ENCODE measurements at places on chromosomes 4 and X. TPM values are rescaled to one million over a fixed set of nuclear protein-coding genes. Genes with fewer than 3 reads are reported as not detected.

- DNase-seq: no peak
These were observed 155.6 kb downstream of the CBR4 start for GRCh38 chr4:168854350-168854921.

- DNase-seq: peak; percentile 25
These were observed 577.9 kb upstream of the ZFP42 start for GRCh38 chr4:187417721-187418120.

DNA sequence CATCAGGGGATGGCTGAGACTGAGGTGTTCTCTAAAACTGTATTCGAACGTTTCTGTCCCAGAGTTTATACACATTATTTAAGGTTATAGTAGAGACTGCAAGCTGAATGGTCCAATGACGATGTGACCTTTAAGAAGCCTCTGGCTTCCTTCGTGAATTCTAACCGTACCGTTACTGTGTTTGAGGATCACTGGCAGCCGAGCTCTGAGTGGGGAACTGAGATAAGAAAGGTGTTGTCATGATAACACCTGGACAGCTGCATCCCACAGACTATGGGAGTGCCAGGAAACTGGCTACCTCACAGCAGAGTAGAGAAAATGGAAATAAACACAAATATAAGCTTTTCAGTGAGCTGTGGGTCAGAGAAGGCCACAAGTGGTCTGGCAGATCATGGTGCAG lies 59.0 kb downstream of the HMGB2 start:
- no peak for DNase-seq

- peak; percentile 69 for DNase-seq
These were observed 318.6 kb downstream of the OPHN1 start for GRCh38 chrX:68114573-68115129.

DNA sequence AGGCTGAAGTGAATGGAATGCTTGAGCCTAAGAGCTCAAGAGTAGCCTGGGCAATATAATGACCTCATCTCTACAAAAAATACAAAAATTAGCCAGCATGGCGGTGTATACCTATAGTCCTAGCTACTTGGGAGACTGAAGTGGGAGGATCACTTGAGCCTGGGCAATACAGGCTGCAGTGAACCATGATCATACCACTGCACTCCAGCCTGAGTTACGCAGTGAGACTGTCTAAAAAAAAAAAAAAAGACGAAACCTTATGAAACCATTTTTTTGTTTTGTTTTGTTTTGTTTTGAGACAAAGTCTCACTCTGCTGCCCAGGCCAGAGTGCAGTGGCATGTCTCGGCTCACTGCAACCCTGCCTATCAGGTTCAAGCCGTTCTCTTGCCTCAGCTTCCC lies 36.9 kb downstream of the TLR10 start:
- DNase-seq: no peak

GRCh38 chr4:108185252-108185651 lies 16.5 kb upstream of the LEF1 start:
- no peak for DNase-seq

GRCh38 chrX:6885396-6885795 lies 262.1 kb upstream of the STS start:
- no peak for DNase-seq

- no peak for DNase-seq
These were observed 132.5 kb downstream of the APBB2 start for GRCh38 chr4:41081847-41082246.

DNA sequence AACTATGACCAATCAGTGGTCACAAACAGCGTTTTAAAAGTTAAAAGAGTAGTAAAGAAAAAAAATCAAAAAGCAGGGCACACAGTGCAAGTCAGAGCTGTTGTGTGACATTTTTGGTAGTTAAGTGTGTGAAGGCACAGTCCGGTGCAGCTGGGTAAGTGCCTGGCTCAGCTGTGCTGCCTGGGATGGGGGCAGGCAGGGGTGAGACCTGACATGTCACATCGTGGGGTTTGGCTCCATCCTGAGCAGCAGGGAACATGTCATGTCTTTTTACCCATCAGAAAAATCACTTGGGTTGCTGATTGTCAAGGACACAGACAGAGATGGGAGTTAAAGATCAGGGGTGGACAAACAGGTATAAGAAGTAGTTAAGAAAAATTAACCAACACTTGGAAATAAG lies 125.1 kb downstream of the NSUN7 start:
- DNase-seq: no peak

- peak; percentile 26 for DNase-seq
These were observed 151.4 kb upstream of the STX18 start for GRCh38 chr4:4693258-4693657.

DNA sequence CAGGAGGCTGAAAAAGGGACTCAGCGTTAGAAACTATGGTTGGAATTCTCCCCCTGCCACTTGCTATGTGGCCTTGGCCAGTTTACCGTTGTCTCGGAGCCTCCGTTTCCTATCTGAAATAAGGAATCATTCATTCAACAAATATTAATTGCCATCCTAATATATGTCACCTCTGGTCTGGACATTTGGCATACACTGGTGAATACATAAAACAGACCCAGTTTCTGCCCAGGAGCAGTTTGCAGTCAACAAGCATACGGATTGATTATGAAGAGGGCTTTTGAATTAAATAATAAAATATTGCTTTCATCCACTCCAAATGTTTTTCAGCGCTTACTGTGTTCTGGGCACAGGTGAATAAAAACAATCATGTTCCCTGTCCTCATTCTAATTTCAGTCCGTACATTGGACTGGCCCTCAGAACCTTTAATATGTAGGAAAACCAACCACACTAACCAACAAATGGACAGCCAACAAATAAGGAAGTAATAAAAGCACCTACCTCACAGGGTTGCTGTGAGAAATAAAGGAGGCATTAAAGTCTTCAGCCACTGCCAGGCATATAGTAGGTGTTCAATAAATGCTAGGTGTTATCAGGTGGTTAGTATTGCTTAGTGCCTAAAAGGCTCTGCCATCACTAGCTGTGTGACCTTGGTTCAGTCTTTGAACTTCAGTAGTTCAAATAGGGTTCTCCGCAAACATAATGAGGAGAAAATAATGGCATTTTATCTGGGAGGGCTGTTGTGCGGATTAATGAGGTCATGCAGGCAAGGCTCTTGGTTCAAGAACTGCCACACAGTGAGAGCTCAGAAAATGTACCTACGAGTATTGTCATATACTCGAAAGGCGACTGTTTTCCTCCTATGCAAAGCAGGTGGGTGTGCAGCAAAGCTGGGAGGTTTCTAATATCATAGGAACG lies 7.3 kb upstream of the GSX2 start:
- DNase-seq: no peak

DNA sequence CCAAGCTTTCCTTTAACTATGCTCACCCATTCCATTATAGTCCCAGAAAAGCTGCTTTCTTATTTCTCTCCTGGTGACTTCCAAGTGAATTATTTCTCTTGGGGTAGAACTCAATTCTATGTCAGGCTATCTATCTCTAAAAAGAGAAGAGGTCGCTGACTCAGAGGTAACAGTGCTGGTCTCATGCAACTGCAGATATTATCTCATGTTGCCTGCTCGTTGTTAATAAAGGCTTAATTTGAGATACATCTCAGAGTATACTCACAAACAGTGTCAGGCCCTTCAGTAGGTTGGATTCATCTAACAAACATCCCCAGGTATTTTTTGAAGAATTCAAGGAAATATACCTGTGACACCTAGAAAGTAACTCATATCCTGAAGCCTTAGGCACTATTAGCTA lies 2.7 kb downstream of the TMEM154 start:
- peak; percentile 37 for DNase-seq

DNA sequence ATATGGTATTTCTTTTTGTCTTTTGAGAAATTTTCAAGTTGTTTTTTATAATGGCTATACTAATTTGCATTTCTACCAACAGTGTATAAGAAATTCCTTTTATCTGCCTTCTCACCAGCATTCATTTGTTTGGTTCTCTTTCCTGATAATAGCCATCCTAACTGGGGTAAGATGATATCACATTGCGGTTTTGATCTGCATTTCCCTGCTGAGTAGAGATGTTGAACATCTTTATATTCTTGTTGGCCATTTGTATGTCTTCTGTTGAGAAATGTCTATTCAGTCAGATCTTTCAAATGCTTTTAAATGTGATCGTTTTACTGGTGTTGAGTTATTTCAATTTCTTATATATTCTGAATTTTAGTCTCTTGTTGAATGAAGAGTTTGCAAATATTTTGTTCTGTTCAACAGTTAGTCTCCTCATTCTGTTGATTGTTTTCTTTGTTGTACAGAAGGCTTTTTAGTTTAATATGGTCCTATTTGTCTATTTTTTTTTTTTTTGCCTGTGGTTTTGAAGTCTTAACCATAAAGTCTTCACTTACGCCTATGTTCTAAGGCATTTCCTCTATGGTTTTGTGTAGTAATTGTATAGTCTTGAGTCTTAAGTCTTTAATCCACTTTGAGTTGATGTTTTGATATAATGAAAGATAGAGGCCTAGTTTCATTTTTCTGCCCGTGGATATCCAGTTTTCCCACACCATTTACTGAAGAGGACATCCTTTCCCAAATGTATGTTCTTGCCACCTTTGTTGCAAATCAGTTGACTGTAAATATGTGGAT lies 1566.9 kb downstream of the STIM2 start:
- DNase-seq: no peak

GRCh38 chrX:87006561-87006960 lies 511.0 kb upstream of the KLHL4 start:
- no peak for DNase-seq

- DNase-seq: no peak
These were observed 16.8 kb downstream of the MEPE start for GRCh38 chr4:87849612-87850011.

- no peak for DNase-seq
These were observed 45.1 kb upstream of the CDX4 start for GRCh38 chrX:73401591-73402266.

DNA sequence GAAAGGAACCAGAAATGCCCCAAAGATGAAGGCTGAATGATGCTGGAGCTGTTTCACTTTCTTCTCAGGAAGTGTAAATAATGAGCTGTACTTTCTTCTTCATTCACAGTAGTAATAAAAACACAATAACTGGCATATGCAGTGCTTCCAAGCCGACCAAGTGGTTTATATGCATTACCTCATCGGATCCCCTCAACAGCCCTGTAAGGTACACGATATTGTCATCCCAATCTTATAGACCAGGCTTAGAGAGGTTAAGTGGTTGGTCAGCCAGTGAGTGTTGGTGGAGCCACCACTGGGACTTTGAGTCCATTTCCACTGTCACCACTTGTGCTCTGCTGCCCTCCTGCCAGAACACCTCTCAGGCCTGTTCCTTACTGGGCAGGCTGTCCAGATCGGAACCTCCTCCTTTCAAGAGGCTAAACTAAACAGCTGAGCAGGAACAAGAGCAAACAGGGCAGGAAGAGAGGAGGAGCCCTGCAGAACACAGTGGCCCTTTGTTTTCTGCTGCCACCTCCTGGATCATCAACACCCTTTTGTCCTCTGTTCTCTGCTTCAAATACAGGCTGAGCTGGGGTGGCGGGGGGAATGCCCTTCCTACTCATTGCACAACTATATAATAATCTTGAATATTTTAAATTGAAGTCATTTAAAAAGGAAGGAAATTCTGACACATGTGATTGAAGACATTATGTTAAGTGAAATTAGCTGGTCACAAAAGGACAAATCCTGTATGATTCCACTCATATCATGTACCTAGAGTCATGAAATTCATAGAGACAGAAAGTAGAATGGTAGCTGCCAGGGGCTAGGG lies 112.5 kb upstream of the ATP6AP2 start:
- DNase-seq: peak; percentile 69

- no peak for DNase-seq
These were observed 4.6 kb upstream of the SOWAHD start for GRCh38 chrX:119753639-119754257.

DNA sequence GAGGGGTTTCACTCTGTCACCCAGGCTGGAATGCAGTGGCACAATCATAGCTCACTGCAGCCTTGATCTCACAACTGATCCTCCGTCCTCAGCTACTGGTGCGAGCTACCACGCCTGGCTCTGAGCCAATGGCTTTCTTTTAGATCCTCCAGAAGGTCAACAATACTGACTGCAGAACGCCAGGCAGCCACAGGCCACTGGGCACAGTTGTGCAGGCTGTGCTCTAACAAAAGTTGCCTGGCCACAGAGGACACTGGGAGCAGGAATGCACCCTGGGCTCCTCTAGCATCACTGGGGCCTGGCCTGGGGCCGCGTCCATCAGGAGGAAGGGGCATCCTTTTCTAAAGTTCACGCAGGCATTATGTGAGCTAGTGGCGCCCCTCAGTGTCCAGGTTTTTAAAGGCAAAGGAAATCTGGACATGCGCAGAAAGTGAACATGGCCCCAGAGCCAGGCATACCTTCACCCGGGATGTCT lies 14.9 kb upstream of the PORCN start:
- no peak for DNase-seq

GRCh38 chr4:83552083-83552482 lies 16.2 kb downstream of the GPAT3 start:
- peak; percentile 93 for DNase-seq

DNA sequence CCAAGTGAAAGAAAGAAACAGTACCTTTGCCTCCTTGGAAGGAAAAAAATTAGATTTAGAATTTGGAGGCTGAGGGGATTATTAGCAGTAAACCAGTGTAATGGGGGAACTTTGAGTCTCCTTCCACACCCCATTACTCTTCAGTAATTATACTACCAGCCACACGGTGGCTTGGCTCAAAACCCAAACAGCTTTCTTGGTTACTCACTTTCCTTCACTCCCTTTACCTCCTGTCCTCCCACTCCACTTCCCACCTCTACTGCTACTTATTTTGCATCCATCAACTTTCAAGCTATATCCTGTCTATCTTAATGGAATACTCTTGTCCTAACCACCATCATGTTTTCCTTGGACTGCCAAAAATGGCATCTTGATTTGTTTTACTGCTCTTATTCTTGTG lies 310.6 kb upstream of the AADAT start:
- no peak for DNase-seq

DNA sequence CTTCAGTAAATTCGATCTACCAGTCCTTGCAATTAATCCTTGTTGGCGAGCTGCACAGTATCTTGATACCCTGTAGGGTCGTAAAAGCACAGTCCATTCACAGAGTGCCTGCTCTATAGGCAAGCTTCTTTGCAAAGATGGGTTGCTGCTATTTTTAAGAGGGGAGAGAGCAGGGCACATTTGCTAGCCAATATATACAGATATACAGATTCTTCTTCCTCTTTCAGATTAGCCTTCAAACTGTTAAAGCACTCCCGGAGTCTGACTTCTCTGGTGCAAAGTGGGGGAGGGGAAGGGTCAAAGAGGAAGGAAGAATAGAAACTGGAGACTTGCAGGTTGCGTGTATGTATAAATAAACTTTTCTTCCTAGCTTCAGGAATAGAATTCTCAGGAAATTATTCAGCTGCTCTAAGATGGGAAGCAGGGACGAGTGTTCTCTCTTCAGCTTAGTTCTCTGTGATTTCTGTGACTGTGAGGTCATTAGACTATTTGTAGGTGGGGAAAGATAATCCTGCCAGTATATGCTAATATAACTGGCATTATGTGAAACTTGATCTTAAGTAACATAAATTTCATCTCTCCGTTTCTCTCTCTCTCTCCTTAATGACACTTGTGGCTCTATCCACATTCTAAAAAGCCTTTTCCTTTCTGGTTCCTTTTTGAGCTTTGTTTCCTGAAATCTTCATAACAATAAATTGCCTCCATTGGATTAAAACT lies at the start of gene CYSLTR1:
Gene CYSLTR1 (minus strand): TSS at position 242 of the 717 bp plus-strand sequence. CDS start 53,865 bp downstream, outside the sequence.
- no peak for DNase-seq

- no peak for DNase-seq
These were observed 6.5 kb downstream of the TRIM2 start for GRCh38 chr4:153210727-153211126.

GRCh38 chrX:82648062-82648461 lies 860.0 kb upstream of the POU3F4 start:
- peak; percentile 6 for DNase-seq

The UGT2B15 gene
- polyA plus RNA-seq: not detected

The EGF gene
- 0.41 TPM for polyA plus RNA-seq

The CENPE gene
- polyA plus RNA-seq: 5.8 TPM

The PHEX gene
- 1.2 TPM for polyA plus RNA-seq

The POU3F4 gene
- not detected for polyA plus RNA-seq

The MAGEA4 gene
- not detected for polyA plus RNA-seq

The ADAMTS3 gene
- polyA plus RNA-seq: 0.10 TPM

The ESX1 gene
- polyA plus RNA-seq: not detected

The TEX13B gene
- polyA plus RNA-seq: not detected
